Caudate nucleus (tissue), 63 donors: ENCODE measurements at places on chromosomes 2 and 18.
A peak's percentile ranks its signal among the peaks of the same experiment; 100 is the strongest.

GRCh38 chr18:5475267-5475666 is 68.5 kb downstream of the EPB41L3 start:
- DNase-seq, result no peak

GRCh38 chr2:192035731-192036442 is 158.8 kb downstream of the TMEFF2 start:
- no peak for DNase-seq

- DNase-seq, result no peak
These were observed 446.8 kb upstream of the GCFC2 start for GRCh38 chr2:76157531-76157930.

DNA sequence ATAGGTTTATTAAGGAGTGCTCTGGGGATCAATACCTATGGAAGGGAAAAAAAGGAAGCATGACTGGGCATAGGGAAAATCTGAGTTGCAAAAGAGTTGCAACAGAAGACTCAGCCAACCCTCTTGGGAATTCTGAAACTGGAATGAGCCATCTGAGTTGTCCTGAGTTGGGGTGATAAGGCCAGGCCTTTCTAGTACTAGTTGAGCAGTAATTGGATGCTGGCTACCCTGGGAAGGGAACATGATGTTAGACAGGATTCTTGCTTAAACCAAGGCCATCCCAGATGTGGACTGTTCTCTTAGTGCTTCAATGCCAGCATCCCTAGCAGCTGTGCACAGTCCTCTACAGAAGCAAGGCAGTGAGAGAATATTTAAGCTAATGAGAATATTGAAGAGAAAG is 348.8 kb upstream of the GULP1 start:
- DNase-seq, result no peak

GRCh38 chr2:5889519-5889918 is 197.3 kb downstream of the SOX11 start:
- no peak for DNase-seq

DNA sequence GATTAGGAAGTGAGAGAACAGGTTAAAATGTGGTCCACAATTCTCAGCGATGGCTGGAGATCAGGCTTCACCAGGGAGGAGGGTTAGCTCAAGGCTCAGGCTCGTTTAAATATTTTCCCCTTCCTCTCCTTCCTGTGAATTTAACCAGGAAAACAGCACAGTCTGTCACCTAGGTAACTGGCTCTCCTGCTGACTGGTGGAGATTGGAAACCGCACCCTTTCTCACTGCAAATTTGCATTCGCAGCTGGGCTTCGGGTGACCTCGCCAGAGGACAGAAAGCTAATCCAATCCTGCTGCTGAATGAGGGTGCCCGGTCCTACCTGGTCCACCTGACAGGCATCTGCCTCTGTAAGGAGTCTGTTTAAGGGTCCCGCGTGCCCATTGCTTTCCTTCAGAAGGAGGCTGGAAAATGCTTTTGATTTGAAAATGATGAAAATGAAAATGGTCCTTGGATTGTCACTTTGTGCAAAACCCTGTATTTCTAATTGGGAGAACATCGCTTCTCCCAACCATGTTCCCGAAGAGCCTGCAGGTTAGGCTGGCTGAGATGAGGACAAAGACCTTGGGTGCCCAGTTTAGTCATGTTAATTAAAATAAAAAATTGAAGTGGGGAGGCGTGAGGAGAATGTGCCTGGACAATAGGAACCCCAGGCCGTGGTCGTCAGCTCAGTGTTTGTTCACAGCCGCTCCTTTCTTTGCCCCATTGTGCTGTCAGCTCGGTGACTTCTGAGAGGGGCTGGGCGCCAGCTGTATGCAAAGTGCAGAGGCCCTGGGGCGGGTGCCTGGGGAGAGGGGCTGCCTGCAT is 43.4 kb upstream of the MTCL1 start:
- no peak for DNase-seq

- no peak for DNase-seq
These were observed 779 bp upstream of the TRIB2 start for GRCh38 chr2:12716032-12716281.

- peak; percentile 83 for DNase-seq
These were observed 58.3 kb upstream of the MAPRE3 start for GRCh38 chr2:26911911-26912861.

GRCh38 chr18:33369711-33370449 is 70.6 kb downstream of the CCDC178 start:
- no peak for DNase-seq

DNA sequence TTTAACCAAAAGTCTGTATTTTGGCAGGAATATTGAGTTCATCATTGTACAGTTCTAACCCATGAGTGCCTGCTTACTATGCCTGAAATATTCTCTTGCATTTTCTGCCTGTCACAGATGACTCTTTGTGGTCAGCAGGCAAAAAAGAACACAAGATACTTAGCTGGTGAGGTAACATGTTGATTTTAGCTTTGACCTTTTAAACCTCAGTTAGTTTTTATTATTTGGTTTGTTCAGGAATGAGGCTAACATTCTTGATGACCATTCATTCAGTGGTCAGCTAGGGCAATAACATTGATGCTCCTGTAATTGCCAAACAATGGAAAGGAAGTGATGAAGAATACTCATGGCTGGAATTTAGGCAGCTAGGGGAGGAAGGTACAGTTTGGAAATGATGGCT is 491.2 kb downstream of the PIK3C3 start:
- DNase-seq, result no peak

- no peak for DNase-seq
These were observed 53.7 kb upstream of the MAP3K20 start for GRCh38 chr2:173021939-173022371.

DNA sequence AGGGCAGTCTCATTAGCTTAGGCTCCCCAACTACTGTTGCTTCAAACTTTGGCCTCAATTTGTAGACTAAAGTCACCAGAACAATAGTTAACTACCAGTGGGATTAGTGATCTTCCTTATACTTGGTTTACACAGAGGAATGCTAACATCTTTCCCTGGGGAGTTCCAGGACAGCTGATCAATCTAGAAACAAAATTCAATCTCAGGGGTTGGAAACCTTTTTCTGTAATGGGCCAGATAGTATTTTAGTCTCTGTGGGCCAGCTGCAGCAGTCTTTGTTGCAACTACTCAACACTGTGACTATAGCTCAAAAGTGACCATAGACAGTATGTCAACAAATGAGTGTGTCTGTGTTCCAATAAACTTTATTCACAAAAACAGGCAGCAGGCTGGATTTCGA is 85.7 kb downstream of the METTL8 start:
- DNase-seq, result no peak

GRCh38 chr2:191625016-191625415 is 52.9 kb upstream of the NABP1 start:
- no peak for DNase-seq

DNA sequence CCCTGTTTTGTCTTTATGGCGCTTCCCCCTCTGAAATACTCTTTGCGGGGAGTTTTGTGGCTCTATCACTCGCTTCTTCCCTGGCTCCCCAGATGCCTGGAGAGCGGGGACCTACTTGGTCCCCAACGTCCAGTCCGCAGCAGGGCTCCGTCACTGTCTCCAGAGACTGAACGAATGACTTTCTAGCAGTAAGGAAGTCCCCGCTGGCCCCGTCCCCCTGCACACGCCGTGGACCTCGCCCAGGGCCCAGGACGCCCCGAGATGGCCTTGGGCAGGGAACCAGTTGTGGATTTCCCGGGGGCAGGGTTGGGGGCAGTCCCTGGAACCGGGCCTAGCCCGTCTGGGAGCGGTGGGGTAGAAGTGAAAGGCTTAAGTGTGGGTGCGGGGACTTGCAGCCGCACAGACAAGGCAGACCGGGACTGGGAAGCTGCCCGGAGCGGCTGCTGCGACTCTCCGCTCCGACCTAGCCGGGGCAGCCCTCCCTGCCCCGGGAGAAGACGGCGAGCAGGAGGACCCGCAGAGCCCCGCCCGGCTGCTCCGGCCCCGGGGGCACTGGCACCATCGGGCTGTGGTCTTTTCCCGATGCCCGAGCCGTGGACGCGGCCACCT is 821 bp upstream of the EPHA4 start:
- peak; percentile 33 for DNase-seq

DNA sequence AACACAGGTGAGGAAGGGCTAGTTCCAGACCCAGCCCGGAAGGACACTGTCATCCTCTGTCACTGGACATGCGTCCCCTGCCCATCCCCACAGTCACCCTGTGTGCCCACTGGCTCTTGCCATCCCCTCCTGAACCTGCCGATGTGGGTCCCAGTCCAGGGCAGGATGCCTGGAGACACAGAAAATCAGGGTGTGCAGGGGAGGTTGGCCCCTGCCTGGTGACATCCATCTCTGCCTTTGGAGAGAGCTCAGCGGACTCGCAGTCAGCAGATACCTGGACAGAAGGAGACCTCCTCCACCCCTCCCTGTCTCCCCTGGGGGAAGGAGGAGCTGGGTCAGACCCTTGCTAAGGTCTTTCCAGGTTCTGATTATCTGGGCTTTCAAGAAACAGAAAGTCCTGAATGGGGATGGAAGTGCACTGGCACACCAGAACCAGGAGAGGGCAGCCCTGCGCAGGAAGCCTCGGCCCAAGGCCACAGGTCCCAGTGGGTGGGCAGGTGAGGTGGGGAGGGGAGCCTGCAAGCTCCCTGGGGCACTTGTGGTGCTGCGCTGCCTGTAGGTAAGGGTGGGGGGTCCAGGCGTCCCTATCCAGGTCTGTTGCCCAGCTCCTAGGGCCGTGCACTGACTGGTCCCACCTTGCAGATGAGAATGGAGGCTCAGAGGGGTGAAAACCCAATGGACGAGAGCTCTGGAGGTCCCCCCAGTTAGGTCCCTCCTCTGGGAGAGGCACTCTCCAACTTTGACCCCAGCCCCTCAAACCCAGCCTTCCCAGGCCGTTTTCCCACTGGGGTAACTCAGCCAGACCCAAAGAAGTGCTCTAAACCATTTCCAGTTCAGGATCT is 9.7 kb upstream of the OTOS start:
- DNase-seq, result peak; percentile 18

- DNase-seq, result no peak
These were observed 166.4 kb downstream of the MGAT5 start for GRCh38 chr2:134420259-134420658.

GRCh38 chr2:25749676-25750075 is 76.3 kb upstream of the DTNB start:
- DNase-seq, result no peak

GRCh38 chr2:27369471-27370025 is 590 bp downstream of the EIF2B4 start:
- DNase-seq, result no peak

DNA sequence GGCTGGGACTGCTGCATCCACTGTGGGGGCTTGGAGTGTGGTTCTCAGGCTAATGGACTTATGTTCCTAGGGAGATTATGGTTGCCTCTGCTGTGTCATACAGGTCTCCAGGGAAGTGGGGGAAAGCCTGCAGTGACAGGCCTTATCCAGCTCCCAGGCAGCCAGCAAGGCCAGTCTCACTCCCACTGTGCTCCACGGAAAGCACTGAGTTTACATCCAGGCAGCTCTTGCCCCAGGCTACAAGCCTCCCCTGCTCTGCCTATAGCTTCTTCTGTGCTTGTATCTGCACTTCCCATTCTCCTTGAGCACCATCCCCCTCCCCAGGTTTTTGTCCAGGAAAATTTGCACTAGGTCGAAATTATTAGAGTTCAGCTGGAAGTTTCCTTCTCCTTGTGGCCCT is 231.9 kb downstream of the ZRANB3 start:
- DNase-seq, result no peak

- no peak for DNase-seq
These were observed 63.3 kb upstream of the AQP4 start for GRCh38 chr18:26928670-26929313.

- no peak for DNase-seq
These were observed 69.5 kb downstream of the HNRNPLL start for GRCh38 chr2:38533180-38533579.

DNA sequence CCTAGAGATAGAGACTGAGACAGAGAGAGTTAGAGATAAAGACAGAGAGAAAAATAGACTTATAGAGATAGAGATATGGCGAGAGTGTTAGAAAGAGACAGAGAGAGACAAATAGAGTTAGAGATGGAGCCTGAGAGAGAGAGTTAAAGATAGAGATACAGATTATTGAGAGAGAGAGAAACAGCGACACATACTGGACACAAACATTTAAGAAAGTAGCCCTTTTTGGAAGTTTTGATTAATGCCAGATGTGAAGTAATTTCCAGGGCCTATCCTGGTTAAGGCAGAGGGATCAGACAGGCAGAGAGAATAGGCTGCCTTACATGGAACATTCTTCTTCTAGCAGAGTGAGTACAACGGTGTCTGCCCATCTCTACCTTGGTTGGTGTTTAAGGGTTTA is 311.6 kb upstream of the CDH7 start:
- no peak for DNase-seq

DNA sequence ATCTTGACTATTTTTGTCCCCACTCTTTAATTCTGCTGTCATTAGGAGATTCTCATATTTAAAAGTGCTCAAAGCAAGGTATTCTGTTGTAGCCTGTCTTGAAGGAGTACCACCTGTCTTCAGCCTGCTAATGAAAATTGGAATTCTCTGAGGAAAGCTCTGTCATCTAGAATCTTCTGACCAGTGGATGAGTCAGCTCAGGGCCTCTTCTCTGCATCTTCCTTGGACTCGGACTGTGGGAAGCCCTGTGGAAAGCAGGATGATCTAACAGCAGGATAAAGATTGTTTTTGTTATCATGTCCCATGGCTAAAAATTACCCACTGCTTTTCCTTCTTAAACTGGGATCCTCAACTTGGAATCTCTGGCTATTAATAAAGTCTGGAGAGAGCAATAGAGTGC is 18.7 kb upstream of the TMEM200C start:
- DNase-seq, result no peak

DNA sequence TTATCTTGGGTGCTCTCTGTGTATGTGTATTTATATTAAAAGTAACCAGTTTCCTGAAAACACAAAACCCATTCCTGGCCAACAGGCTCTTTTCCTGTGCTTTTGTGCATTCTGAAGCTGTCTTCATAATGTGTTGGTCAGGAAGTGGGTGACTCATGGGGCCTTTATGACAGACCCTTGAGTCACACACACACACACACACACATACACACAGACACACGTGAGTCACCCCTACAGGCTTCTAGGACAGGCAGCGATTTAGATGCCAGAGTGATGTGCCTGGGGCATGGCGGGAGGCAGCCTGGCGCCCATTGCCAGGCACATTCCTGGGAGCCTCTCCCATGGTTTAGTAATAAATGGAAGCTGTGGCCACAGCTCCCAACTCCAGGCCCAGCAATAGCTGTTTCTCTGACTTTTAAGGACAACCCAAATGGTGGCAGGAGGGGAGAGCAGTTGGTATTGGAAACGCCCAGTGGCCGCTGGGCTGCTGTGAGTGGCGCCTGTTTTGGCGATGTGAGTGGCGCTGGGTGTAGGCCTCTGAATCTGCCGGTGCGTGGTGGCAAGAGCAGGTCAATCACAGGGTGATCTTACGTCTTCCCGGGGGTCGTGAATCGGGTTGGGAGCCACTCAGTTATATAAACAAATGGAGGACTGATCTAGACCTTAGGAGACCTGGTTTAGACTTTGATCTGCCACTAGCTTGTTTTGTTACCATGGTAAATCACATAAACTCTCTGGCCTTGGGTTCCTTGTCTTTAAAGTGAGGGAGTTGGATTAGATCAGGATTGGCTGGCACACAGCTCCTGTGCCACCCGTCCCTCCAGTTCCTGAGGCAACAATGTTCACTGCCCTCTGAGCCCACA is 150.7 kb upstream of the DLX2 start:
- DNase-seq, result no peak

DNA sequence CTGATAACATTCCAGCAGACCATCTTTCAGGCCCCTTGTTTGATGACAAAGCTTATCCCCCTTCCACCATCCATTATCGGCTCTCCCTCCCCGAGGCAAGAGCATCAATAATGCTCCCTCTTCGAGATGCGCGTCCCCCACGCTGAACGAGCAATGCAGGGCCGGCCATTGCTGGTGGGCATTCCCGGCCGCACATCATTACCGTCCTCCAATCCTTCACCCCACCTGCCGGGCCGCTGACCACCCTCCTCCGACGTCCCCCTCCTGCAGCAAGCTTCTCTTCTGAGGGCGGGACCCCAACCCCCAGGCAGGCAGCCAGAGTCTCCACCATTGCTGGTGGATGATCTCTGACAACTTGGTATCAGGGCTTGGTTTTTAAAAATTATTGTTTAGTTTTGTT is 208.6 kb downstream of the SMAD2 start:
- DNase-seq, result no peak
